T-helper 9 cell (primary cell): ENCODE measurements at places on chromosomes 7 and 10.
A peak's percentile ranks its signal among the peaks of the same experiment; 100 is the strongest.

DNA sequence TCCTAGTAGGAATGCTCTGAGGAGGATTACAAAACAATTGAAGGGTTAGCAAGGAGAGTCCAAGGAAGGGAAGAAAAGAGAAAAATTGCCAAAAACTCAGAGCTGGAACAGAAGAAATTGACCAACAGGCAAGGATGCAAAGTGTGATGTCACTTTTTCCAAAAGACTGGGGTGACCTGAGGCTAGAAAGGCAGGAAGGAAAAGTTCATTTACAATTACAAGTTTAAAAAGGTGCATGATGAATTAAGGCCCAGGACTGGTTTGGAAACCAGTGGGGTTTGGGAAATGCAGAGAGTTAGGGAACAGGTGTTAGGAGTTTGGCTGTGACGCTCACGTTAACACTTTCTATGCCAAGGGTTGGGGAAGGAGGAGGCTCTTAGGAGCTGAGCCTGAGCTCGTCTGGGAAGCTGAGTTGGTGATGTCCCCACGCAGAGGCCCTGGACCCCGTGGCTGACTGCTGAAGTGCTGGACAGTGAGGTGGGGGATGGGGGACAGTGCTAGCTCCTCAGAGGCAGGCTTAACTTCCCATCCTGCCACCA lies 92.6 kb upstream of the PODXL start:
- no peak for DNase-seq

DNA sequence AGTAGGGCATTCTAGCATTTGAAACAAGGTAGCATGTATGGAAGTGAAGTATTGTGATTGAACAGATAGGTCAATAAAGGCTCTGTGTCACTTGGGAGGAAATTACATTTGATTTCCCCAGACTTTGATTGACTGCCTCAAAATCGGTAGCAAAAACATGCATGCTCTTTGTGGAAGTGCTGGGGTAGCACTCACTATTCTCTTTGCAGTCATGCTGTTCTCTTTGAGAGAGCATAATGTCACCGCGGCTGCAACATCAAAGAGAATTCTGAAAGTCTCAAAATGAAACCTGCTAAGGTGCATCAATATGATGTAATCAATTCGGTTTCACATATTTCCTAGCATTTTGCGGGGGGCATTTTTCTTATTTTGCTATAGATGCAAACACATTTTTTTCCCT lies 64.2 kb downstream of the ARMC3 start:
- DNase-seq: no peak

- no peak for DNase-seq
Measured at GRCh38 chr10:86755454-86755739, 1.0 kb upstream of the BMPR1A start.

GRCh38 chr10:16964576-16965343 lies 147.5 kb upstream of the RSU1 start:
- DNase-seq: no peak

- no peak for DNase-seq
Measured at GRCh38 chr7:27235387-27236311, 7.0 kb upstream of the EVX1 start.

DNA sequence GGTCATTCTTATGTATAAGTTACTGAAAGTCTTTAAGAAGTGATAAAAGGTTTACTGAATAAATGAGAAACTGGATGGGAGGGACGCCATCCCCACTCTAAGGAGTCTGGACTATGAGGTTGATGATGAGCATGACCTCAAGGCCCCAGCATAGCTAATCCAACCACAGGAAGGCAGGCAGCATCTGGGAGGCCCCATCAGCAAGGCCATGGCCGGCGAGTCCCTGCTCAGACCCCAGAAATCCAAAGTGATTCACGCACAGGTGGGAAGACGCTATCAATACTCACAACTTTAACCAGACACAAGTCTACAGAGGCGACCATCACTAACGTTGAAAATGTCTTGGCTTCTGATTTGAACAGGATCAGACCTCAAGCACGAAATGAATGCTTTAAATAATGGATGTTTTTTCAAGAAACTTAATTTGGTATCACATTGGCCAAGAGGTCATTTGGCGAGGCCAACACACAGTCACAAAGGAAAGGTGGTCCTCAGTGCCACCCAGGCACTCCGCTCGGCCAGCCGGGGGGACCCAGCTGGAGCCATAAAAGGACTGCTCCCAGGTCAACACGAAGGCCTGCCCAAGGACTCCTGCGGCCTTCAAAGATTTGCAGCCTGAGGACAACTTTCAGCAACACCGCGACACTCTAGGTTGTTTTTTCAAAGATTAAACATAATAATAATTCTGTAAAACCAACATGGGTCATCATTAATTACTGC lies 228.5 kb downstream of the PTPRN2 start:
- no peak for DNase-seq

- DNase-seq: no peak
Measured at GRCh38 chr7:143243111-143243510, 20.1 kb upstream of the GSTK1 start.

GRCh38 chr7:38102507-38102906 lies 75.5 kb upstream of the STARD3NL start:
- DNase-seq: no peak

DNA sequence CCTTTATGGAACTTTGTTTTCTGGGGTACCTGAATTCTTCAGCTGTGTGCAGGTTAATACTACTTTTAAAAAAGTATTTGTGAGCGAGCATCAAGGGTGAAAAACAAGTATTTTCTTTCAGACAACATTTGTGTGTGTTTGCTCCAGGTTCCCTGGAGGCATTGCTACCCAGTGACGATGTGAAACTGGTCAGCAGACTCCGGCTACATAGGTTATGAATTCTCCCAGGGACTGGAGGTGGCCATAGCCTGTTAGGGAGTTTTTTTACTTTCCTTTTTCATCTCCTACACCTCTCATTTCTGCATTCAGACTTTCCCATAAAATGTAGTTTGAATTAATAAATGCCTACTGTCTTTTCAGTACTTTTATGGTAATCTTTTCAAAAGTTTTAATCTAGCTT lies 7.6 kb downstream of the AKR1D1 start:
- no peak for DNase-seq

- DNase-seq: no peak
Measured at GRCh38 chr7:139200382-139200781, 30.7 kb upstream of the UBN2 start.

- DNase-seq: peak; percentile 69
Measured at GRCh38 chr10:69318867-69319727, 40.8 kb downstream of the HK1 start.

DNA sequence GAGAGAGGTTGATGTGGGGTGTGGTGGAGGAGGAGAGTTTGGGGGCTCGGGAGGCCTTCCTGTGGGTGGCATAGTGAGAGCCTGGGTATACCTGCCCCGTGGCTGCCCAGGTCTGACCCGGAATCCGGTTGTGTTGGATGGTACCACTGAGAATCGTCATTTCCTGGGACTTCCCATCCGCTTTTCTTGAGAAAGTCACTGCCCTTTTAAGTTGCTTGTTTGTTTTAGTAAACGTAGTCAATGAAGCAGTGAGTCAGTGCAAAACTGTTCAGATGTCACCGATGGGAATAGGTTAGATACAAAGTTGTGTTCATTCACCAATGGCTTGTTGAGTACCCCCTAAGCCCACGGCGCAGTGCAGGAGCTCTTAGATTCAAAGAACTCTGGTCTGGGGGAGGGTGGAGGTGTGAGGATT lies 285.8 kb downstream of the CAMK1D start:
- no peak for DNase-seq

DNA sequence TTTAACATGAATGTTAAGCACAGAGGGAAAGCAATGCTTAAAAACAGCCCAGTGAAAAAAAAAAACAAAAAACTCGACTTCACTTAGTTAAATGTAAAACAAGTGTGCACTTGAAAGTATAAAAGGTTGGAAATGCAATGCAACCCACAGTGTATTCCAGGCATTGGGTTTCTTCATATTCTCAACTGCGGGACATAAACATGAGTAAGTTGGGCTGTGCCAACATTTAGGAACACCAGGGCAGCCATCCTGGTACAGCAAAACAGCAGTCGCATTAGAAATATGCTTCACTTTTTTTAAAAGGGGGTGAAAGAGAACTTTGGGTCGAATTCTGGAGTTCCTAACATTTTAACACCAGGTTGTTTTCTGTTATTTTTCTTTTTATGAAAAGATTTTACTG lies 937 bp downstream of the STEAP1 start:
- no peak for DNase-seq

GRCh38 chr7:93054975-93055374 lies 62.8 kb downstream of the SAMD9 start:
- DNase-seq: no peak

DNA sequence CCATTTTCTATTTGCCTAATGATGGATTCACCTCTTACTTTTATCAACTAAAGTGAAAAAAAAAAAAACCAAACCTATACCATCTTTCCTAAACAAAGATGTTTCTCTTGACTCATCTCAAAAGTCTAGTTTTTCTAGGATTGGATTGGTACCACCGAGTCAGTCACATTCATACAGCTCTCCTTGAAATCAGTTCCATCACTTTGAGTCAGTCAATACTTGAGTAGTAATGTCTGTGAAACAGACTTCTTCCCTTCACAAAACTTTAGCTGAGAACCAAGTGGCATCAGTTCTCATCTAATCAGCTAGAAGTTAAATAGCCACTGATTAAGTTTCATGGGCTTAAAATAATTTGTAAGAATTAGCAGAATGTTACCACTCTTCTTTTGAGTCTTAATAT lies 13.3 kb downstream of the CDK6 start:
- no peak for DNase-seq

DNA sequence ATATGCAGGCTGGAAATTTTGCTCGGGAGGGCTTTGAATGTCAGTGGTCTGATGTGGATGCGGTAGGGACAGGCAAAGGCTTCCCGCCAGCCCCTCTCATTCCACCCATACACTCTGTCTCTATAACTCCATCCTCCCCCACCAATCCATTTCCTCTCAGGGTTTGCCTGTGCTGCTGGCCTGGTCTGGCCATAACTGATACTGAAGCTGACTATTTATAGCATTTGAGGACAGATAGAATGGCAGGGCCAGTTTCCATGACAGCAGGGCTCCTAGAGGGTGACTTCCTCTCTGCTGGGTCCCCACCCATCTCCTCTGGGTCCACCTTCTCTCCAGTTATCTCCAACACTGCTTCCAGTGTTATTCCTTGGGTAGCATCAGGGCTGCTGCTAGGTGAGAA lies 6.6 kb upstream of the PDLIM1 start:
- DNase-seq: no peak

GRCh38 chr10:85003083-85003482 lies 674.7 kb downstream of the CCSER2 start:
- DNase-seq: no peak

- no peak for DNase-seq
Measured at GRCh38 chr7:7702826-7703225, 15.6 kb downstream of the RPA3 start.

DNA sequence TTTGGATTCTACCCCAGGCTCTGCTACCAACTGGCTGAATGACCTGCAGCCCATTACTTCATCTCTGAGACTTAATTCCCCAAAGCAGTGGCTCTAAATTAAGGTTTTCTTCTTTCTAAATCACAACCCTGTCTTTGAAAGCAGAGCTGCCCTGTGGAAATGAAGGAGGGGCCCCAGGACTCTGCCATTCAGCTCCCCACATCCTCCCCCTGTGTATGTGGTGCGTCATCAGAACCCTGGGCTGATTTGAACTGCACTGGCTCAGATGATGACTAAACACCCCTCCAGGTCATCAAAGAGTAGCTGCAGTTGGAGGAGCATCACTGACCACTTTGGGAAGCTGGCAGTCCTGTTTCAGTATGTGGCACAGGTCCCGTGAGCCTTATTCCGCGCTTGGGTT lies 46.6 kb downstream of the BPGM start:
- DNase-seq: no peak

DNA sequence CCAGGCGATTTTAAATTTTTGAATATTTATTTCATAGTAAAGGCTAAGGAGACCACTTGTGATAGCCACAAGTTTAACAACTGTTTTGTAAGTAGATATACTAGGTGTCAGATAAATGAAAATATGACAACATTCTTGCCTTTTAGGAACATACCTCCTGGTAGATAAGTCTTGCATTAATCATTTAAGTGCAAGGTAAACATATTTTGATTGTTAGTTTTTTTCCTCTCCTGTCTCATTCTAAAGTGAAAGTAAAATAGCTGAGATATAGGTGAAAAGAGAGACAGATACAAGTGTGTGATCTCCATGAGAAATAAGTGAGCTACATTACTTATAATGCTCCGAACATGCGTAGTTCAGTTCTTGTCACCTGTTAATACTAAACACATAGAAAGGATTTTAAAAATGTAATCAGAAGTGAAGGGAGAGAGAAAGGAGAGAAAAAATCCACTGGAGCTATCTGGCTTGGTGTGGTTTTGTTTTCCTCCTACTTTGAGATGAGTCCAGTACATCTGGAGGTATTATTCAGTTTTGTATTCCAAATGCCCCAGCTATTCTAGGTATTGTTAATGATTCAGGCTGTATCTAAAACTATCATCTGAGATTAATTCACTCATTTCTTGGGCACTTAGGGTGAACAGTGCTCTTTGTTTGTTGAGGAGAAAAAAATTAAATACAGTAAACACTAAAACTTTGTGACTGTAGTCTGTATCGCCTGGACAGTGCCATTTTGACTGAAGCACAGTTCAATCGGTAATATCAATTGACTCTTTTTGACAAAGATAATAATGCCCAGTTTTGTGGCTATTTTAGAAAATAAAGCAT lies 21.2 kb downstream of the GLCCI1 start:
- no peak for DNase-seq

DNA sequence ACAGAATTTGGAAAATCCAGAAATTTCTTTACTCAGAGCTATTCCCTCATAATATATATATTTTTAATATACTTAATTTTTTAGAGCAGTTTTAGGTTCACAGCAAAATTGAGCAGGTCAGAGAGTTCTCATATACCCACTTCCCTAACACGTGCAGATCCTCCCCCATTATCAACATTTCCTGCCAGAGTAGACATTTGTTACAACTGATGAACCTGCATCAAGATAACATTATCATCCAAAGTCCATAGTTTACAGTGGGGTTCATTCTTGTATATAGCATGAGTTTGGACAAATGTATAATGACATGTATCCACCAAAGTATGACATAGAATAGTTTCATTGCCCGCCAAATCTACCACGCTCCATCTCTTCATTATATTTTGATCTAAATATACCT lies 170.0 kb downstream of the PTEN start:
- DNase-seq: no peak

DNA sequence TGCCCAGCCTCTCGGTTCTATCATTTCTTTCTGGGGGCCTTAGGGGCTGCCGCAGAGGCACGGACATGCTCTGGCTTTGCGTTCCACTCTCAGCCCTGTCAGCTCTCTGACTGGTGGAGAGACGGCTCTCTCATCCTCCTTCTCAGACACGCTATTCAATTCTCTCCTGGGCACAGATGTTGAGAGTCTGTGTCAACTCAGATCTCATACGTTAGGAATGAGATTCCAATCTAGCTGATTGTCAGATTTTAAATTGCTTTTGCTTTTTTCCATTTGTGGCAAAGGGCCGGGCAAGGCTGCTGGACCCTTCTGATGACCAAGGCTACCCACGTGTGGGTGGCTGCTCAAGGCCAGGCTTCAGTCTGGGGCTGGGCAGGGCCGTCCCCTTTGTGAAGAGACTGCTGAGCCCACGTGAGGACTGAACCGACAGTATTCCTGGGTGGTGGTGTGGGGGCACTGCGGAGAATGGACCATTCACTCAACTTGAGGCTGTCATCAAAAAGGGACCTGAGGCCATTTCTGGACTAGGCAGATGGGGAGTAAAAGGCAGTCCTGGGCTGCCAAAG lies 71.5 kb downstream of the CLEC2L start:
- no peak for DNase-seq
